Fibroblast of skin of abdomen (primary cell): ENCODE measurements at places on chromosomes 6 and 20.
A peak's percentile ranks its signal among the peaks of the same experiment; 100 is the strongest.

DNA sequence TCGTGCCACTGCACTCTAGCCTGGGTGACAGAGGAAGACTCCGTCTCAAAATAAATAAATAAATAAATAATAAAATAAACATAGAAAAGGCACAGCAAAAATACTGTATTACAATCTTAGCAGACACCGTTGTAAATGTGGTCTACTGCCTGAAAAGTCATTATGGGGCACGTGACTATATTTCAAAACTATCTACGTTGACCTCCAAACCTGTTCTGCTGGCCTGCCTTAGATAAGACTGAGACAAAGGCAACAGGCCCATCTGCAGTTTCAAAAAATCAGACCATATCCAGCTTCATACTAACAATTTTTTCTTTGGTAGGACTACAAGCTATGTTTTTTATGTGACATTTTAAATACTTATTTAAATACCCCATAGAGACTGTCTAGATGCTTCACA lies 59.1 kb downstream of the AGPAT4 start:
- DNase-seq: no peak

GRCh38 chr20:60867589-60867988 lies 384.5 kb upstream of the CDH4 start:
- no peak for DNase-seq

GRCh38 chr20:61871913-61872312 lies 193.8 kb downstream of the TAF4 start:
- no peak for DNase-seq

DNA sequence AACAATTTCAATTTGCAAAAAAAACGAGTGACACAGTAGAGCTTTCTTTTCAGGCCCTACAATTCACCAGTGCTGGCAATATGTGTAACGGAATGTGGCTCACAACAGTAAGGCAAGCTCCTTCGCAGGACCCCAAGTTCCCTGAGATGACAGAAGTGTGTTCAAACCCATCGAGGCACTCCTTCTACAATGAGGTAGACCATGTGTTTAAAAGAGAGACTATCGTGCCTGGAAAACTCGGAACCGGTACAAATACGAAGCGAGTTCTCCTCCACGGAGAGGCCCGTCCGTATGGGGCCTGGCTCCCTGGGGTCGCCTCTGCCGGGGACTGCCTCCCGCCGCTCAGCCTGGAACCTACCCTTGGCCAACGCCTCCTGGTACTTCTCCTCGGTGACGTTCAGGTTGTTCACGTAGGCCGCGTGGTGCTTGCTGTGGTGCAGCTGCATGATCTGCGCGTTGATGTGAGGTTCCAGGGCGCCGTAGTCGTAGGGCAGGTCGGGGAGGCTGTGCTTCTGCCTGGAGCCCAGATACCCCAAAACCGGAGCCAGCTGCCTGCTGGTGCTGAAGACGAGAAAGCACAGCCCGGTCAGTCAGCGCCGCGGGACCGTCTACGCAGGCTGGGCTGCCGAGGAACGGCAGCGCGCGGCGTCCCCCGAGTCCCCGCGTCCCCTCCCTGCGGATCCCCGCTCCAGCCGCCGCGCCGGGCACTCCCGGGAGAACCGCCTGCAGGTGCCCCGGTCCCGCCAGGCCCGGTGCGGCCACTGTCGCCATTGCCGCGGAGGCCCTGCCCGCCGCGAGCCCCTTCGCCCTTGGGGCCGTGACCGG lies 526 bp downstream of the SOD2 start:
- DNase-seq: peak; percentile 26

DNA sequence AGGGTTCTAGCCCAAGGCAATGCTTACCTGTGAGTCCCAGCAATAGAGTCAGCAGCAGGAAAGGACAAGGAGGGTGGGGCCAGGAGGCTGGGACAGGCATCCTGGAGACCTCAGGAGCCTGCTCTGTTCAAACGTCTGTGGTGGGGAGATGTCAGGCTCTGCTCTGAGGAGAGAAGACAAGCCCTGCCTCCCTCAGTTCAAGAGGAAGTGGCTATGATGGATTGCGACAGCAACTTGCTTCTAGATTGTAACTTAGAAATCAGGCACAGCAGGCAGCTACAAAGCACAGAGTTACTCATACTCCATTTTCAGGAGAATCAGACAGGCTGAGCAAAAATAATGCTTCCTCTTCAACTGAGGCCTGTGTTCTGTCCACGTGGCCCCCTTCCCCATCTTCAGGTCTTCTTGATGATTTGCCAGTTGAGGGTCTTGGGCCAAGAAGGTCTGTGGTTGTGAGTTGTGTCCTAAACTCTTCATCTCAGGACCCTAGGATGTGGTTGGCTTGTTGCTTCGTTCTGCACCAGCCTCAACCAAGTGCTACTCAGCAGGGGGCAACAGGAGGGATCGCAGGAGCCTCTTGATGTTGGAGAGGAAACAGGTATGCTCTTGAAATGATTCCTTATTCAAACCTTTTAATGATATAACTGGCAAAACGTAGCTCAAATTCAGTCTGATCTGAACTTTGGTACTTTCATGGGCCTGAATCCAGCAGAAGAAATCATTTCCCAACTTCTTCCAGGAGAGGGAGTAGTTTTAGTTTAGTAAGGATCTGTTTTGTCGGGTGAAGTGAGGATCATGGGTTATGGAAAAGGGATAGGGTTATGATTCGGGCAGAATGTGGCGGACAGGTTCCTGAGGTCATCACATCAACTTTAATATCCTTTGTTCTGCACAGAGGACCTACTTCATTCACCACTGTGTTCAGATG lies 31.0 kb downstream of the SIRPB1 start:
- no peak for DNase-seq
